ENCODE measurements at places on chromosomes 6 and 20.

GRCh38 chr6:111759331-111759835 lies 113.9 kb downstream of the FYN start:
- DNase-seq = no peak

DNA sequence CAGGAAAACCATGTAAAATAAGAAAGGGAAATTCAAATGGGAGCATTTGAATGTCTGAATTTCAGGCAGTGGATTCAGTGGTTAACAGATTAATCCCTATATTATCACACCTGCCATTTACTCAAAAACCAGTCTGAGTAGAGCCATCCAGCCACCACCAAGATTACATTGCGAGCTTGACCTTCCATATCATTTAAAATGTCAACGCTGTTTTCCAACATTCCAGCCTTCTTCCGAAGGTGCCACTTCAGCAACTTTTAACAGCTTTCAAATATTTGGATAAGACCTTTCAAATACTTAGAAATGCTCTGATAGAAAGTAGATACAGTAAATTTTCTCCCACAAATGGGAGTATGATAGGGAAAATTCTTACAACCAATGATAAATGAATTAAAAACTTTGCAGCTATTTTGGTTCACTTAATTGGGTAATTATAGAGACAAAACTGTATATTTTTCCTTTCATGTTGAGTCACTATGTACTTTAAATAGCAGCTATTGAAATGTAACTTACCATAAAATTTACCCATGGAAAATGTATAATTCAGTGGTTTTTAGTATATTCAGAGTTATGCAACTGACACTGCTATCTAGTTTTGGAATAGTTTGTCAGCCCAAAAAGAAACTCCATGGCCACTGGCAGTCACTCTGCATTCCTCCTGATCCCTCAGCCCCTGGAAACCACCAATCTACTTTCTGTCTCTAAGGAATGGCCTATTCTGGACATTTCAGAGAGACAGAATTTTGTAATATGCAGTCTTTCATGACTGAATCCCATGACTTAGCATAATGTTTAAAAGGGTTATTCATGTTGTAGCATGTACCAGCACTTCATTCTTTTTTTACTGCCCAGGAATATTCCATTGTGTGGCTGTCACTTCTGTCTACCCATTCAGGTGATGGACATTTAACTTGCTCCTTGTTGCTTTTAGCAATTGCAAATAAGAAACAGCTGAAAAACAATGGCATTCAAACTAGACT lies 21.5 kb downstream of the EZR start:
- DNase-seq = no peak

- DNase-seq = no peak
Observed at GRCh38 chr6:74782346-74782745, 423.5 kb downstream of the COL12A1 start.

- DNase-seq = no peak
Observed at GRCh38 chr20:21315138-21315537, 12.0 kb downstream of the XRN2 start.

GRCh38 chr20:62624325-62624690 lies 18.0 kb upstream of the SLCO4A1 start:
- DNase-seq = no peak

DNA sequence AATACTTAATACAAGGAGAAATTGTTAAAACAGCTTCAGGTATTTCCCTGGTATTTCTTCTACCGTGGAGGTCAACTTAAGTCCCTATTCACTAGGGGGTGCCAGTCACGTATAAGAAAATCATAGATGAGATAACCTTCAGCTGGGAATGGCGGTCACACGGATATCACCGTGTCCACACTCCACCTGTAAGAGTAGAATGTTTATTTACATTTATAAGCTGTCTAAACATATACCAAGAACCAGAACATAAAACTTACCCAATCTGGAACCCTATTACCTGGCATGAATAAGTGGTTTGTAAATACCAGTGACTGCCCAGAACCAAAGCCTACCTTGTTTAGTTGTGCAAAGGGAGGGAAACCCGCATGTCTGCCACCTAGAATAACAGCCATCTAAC lies 1.9 kb upstream of the ELOVL4 start:
- peak; percentile 29 for DNase-seq

DNA sequence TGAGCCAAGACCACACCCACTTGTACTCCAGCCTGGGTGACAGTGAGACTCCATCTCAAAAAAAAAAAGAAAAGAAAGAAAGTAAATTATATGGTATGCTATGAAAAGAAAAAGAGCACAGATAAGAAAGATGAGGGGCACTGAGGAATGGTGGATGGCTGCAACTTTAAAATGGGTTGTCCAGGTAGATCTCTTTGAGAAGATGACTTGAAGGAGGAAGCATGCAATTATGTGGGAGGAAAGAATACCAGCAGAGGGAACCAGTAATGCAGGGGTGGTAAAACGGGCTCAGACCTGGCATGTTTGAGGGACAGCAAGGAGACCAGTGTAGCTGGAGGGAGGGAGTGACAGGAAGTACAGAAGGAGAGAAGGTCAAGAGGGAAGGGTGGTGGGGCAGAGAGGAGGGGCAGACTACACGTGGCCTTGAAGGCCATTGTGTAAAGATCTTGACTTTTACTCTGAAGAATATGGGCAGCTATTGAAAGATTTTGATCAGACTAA lies 22.3 kb downstream of the LINC00237 start:
- no peak for DNase-seq

DNA sequence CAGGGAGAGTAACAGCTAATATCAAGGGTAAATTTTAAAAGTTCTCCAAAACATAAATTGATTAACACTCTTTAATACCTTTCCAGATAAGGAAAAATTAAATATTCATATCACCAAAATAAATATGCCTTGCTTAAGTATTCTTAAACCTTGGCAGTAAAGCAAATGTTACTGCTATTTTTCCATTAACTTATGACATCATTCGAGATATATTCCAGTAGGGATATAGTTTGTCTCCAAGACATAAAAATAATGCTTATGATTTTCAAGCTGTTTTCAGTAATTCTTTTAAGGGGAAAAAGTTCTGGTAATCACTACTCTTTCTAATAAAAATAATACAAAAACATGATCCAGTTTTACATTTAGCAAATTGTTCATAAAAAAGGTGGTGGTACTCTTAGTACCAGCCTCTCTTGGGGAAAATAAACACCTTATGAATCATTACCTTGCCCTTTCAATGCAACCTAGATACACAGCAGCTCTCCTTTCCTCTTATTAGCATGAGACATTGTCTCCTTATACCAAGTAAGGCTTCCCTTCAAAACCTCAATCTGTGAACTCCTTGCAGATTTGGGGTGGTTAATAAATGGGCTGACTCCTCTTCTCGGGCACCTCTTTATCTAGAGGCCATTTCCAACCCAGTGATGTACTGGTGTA lies 31.5 kb upstream of the LTV1 start:
- no peak for DNase-seq

DNA sequence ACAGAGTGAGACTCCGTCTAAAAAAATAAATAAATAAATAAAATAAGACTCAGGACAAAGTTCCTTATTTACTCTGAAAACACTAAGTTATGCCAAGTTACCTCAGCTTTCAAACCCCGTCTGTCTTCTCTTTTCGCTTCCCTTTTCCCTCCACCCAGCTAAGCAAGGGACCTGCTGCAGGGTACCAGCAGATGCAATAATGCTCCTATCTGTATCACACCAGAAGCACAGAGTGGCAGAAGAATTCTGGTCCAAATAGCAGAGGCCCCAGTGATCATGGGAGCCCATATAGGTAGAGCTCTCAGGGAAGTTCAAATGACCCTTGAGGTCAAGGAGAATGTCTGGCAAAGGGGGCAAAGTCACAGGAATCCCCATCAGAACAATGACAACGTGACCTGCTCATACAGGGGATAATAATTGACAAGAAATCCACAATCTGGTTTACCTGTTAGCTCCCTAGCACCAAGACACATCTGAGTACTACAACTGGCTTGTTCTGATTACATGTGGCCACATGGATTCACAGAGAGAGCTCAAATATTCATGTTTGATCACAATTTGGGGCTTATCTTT lies 8.7 kb downstream of the GCM1 start:
- no peak for DNase-seq

- DNase-seq = no peak
Observed at GRCh38 chr6:43292763-43293318, 5.2 kb upstream of the SLC22A7 start.

DNA sequence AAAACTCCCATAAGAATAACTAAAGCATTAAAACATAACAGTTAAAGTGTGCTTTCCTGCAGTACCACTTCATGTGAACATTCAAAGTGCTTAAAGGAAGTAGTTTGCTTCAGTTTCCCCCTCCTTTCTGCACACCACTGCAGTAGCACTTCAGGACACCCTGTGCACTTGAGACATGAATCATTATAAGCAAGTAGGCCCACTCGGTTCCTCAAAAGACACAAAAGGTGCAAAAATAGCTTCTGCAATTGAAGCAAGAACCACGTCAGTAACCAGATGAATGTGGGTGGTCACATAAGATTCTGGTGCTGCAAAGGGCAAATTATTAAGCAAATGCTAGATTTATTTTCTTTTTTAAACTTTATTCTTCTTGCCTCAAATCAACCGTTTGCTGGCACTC lies 160.6 kb downstream of the HIVEP2 start:
- no peak for DNase-seq

GRCh38 chr20:45944151-45944964 lies 9.9 kb downstream of the PCIF1 start:
- no peak for DNase-seq

GRCh38 chr6:101826678-101827077 lies 433.2 kb downstream of the GRIK2 start:
- no peak for DNase-seq

DNA sequence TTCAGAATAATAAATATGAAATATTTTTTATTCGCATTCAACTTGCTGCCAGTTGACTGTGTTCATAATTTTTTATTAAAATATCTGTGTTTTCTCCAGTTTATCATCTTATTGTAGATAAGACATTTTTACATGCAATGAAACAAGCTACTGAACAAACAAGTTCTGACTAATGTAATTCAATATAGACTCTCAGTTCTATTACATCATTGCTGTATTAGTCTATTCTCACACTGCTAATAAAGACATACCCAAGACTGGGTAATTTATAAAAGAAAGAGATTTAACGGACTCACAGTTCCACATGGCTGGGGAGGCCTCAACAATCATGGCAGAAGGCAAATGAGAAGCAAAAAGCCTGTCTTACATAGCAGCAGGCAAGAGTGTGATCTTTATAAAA lies 1357.7 kb upstream of the CITED2 start:
- no peak for DNase-seq

DNA sequence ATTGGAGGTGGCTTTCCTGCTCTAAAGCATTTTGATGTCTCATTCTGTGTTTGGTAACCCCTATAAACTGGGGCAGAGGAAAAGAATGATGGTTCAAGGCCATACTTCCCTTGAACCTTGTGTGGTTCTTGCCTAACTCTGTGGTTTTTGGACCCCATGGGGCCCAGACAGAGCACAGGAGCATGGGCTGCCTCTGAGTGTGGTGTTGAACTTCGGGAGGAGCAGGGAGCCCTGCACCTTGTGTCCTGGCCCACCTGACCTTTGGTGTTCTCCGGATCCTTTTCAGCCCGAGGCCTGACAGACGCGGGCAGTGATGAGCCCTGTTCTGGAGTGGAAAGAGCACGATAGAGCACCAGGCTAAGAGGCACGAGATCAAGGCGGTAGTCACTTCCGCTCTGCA lies 18.8 kb downstream of the TMEM74B start:
- no peak for DNase-seq

DNA sequence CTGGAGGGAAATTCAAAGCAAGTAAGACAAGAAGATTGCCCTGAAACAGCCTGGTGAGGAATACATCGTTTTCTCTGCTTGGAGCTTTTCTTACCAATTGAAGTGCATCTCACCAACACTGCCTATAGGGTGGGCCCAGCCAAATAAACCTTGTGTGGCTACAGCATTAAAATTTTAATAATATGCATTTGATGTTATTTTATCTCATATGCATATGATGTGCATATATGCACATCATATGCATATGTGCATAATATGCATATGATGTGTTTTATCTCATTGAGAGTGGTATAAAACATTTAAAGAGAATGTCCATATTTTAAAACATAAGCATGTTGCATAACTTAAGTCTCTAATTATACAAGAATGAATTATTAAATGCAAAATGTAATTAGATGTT lies 328.6 kb upstream of the ARID1B start:
- no peak for DNase-seq

- DNase-seq = peak; percentile 41
Observed at GRCh38 chr6:142802124-142802523, 142.9 kb downstream of the HIVEP2 start.

- DNase-seq = peak; percentile 77
Observed at GRCh38 chr6:105781248-105781647, 304.9 kb upstream of the PRDM1 start.

GRCh38 chr6:158040051-158040803 lies 58.6 kb downstream of the SYNJ2 start:
- no peak for DNase-seq

GRCh38 chr20:62080249-62080990 lies 14.7 kb upstream of the TAF4 start:
- no peak for DNase-seq

- no peak for DNase-seq
Observed at GRCh38 chr20:59996108-59996507, 37.9 kb downstream of the CDH26 start.

DNA sequence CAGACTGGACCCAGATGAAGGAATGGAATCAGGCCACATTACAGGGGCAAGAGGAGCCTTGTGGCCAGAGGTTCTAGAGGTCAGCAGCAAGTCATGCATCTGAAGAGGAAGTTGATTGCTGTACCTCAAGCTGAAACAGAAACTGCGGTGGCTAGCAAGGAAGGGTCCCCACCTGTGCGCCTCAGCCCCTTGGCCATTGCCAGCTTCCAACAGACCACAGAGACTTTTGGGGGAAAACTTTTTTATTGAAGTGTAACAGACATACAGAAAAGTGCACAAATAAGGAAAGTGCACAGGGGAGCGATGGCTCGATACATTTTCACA lies 26.8 kb upstream of the SLC9A8 start:
- no peak for DNase-seq

DNA sequence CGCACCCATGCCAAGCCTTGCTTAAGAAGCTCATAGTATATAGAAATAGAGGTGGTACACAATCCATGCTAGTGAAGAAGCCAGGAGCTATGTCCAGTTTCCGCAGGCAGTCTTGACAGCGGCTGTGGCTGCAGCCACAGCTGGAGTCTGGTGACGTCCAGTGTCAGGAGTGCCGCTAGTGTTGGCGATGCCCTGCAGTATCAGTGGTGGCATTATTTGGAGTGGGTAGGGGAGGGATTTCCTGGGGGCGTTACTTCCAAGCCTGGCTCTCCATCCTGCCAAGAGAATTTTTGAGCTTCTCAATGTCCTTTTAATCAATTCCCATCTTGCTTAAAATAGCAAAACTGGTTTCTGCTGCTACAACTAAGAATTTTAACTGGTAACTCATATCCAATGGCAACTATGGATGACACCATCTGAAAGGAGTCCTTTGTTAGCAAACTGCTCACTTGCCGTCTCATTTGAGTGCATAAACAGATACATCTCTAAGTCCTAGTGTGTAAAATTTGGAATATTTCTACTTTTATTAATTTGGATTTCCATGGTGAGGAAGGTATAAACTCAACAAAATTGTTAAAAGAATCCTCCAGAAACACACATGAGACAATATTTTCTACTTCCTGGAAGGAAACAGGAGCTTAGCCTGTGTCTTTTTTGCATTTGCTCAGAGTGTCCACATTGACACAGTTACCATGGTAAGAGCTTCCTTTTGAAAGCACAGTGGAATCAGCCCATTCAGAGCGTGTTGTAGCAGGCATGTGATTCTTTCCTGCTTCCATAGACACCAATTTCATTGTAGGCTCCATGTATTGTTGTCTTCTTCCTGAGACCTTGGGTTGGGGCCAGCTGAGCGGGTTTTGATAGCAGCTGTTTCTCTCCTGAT lies 44.6 kb upstream of the PXDC1 start:
- no peak for DNase-seq

GRCh38 chr20:3560578-3560977 lies 89.8 kb downstream of the ATRN start:
- no peak for DNase-seq

- DNase-seq = no peak
Observed at GRCh38 chr6:29790626-29791025, 37.0 kb upstream of the HLA-G start.

Data from activated CD4-positive, alpha-beta T cell treated with anti-CD3 and anti-CD28 coated beads, Interleukin-2, amount 50 U/mL, for 4 hours (primary cell).